ENCODE measurements at places on chromosomes 2 and 18.

DNA sequence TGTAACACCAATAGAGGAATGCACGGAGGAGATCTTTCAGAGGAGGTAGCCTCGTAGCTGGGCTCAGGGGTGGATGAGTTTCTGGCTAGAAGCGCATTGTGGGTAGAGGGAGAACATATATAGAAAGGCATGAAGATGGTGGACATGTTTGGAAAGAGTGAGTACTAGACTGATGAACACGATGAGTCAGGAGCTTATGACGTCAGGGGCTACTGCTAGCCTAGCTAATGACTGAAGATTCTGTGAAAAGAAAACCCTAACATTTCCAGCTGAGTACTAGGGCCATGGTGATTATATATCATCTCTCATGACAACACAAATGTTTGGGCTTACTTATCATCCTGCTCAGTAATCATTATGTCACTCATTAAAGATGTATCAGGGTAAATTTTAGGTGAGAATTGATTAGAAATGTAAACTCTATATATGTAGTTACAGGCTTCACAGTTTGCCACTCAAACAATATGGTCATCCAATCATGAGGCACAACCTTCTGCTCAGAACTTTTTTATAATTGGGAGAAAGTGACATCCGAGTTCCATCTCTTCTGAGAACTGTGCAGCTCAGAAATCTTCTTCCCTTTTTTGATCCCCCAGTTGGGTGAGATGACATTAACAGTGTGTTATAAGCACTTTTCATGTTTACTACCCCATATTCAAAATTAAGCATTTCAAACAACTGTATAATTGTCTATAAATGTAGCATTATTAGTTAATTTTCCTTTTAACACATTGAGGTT is 22.2 kb upstream of the IL1RN start:
- DNase-seq = peak; percentile 48

GRCh38 chr2:229810786-229811185 is 96.4 kb upstream of the DNER start:
- DNase-seq = peak; percentile 4

GRCh38 chr2:100178085-100178788 is 35.8 kb upstream of the AFF3 start:
- DNase-seq = no peak

DNA sequence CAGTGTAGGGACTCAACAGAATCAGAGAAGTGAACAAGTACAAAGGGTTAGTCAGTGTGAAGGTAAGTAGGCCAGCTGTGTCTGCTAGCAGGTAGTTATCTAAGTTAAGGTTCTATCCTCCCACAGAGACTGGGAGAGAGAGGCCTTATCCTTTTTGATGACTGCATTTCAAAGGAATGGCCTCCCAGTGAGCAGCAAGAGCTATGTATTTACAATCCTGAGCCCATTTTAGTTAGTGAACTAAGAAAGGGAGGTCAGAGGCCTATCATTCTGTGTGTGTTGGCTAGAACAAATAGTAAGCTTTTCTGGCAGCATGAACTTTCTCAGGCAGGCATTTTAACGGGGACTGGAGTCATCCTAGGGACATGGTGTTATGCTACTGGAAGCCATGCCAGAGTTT is 182.9 kb downstream of the VWC2L start:
- DNase-seq = peak; percentile 76

- no peak for DNase-seq
These were observed 31.4 kb downstream of the FHOD3 start for GRCh38 chr18:36328916-36329315.

- DNase-seq = peak; percentile 22
These were observed 406.6 kb downstream of the NYAP2 start for GRCh38 chr2:225806105-225806504.

DNA sequence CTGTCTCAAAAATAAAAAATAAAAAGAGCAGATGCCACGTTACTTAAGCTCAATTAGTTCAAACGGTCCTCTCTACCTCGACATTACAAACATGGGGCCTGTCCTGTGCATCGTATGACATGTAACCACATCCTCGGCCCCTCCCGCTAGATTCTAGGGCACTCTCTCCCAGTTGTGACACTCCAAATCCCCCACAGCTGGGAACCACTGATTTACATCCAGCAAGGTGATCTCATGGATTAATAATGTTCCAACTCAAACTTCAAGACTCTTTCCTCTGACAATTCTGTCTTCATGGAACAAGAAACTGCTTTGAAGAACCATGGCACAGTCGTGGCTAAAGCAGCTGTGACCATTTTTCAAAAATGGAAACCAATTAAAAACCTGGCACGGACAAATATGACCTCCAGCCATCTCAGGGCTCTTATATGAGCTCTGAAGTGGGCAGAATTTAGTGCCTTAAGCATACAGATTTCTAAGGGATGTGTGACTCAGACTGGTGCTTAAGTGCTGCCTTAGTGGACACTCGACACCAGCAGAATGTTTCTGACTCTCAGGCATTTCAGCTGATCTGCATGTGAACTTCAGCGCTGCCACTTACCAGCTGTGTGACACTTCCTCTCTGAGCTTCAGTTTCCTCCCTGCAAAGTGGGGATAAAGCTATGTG is 31.7 kb upstream of the ASAP2 start:
- DNase-seq = peak; percentile 72

GRCh38 chr2:85255813-85256594 is 71.8 kb downstream of the TGOLN2 start:
- peak; percentile 87 for DNase-seq

DNA sequence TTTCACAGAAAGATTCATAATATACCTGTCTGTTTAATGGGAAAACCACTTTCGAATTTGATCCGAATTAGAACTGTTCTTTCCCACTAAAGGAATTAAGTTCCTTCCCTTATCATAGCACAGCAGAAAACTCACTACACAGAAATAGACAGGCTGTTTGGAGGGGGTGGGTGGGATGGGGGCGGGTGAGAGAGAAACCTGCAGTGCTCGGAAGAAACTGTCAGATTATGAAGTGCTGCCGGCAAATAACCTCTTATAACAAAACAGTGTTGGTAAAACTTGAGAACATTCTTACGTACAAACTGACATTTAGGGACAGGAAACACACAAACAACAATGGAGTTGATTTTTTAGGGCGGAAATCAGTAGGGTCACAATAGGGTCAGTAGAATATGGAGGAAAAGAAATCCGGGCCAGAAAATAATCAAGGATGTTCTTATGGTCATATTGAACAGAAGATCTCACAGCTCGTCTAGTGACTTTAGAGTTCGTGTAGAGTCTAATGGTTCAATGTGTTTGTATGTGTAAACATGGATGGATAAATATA is 756.0 kb upstream of the LRATD1 start:
- DNase-seq = no peak

DNA sequence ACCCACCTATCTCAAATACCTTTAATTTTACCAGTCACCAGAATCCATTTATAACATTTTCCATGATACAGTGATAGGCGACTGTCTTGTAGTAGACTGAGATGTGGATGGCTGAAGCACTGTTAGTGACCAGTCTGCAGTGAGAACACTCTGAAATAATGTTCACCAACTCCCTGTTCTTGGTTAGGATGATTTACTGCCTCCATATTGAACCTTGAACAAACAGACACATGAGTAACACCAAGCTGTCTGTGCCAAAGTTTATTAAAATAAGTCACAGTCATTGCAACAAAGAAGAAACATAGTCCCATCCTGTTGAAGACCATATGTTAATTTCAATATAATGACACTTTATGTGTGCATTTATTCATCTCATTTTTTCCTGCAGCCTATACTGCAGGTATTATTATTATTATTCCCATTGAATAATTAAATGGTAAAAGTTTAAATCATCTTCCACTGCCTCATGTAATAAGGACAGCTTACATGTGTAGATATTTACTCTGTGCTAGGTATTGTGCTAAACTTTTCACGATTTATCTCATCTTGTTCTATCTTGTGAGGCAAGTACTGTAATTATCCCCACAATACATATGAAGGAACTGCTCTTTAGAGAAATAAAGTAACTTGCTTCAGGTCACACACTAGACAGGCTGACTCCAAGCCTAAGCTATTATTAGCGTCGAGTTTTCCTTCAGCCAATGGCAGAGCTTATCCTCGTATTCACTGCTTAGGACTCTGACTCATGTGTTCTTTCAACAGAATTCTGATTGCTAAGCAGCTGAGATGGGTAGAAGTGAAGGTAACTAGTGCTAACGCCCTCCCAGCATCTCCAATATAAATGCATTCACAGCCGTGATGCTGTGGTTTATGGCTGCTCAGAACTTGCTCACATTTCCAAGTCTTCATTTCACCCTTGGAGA is 62.5 kb downstream of the ONECUT2 start:
- DNase-seq = peak; percentile 1

DNA sequence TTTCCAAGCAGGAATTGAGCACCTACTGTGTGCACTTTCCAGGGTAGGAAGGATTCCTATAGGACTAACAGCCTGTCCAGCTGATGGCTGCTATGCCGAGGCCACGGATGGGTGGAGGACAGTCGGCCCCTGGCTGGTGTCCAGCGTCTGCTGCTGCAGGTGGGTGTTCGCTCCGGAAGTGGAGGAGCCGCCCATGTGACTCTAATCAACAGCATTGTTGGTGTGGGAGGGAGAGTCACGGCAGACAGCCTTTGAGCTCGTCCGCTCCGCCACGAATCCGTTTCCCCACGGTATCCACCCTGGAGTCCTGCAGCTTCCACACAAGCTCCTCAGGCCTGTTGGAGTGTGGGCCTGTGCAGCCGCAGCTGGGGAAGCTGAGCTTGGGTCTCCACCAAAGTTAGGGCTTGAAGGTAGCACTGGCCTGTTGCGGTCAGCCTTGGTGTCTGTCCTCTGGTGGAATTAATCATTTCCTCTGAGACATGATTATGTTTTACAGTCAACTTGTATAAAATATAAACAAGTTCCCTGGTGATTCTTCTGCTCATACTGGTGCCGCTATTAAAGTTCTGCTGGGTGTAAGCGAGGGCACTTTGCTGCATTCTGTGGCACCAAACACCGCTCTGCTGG is 185.9 kb upstream of the TPO start:
- DNase-seq = no peak

DNA sequence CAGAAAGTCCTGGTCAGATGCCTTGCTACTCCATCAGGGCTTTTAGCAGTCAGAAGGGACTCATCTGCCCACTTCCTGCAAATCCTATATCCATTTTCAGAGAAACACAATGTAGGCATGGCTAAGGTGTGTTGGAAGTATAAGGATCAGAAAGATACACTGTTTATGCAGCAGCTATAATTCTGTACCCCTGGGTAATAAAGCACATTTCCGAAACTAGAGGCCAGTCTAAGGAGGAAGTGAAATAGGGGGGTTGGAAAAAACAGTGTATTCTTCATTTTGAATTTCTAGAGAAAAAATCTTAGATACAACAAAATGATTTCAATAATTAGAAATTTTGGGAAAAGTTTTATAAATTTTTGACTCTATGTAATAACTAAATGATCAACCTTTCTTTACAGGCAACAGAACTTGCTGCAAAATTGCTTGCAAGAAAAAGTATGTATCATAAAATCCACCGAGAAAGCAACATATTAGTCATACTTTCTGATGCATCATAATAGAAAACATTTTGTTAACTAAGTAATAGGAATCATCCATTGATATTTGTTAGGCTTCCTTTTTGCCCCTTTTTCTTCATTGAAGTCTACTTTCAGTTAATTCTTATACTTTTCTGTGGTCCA is 47.4 kb downstream of the FSIP2 start:
- DNase-seq = no peak

GRCh38 chr2:38213619-38214167 is 137.7 kb upstream of the CYP1B1 start:
- DNase-seq = no peak

- DNase-seq = no peak
These were observed 1.1 kb downstream of the DCC start for GRCh38 chr18:52341103-52341432.

- DNase-seq = peak; percentile 14
These were observed 267.6 kb downstream of the SRBD1 start for GRCh38 chr2:45343251-45344017.

- DNase-seq = no peak
These were observed 13.9 kb upstream of the ST8SIA5 start for GRCh38 chr18:46770708-46771107.

- DNase-seq = peak; percentile 14
These were observed 63.9 kb upstream of the TANK start for GRCh38 chr2:161096336-161096735.

GRCh38 chr2:237966250-237966564 is 607 bp upstream of the UBE2F start:
- no peak for DNase-seq

DNA sequence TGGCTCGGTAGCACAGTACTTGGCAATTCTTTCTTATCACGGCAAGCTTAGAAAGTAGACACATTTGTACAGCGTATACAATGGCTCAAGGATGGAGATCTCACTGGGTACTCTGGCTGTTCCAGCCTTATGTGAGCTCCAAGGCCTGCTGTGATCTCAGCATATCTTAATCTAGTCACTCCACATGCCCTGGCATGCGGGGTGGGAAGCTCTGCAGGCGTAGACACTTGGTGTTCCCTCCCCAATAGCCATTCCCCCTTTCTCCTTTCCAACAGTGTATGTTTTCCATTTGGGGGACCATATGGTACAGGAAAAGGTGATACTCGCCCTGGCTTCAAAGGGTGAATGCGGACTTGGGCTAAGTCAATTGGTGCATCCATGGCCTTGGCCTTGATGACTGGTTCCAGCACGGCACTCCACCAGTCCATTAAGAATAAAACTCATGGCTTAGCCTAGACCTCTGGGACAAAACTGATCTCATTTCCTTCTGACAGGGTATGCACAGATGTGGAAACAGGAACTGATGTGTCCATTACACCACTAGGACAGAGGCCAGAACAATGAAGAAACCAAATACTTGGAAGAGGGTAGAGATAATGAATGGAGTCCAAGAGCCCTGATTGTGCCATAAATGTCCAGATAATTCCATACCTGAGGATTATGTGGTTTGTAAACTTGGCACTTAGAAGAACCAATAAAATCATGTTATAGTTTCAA is 28.4 kb downstream of the TGIF1 start:
- DNase-seq = no peak

- peak; percentile 71 for DNase-seq
These were observed 121.8 kb upstream of the EPAS1 start for GRCh38 chr2:46175419-46175818.

GRCh38 chr2:242052421-242052820 is 182.9 kb downstream of the RTP5 start:
- no peak for DNase-seq

GRCh38 chr2:26615860-26616705 is 25.1 kb downstream of the CIB4 start:
- no peak for DNase-seq

GRCh38 chr2:241211276-241211675 is 22.8 kb downstream of the ANO7 start:
- no peak for DNase-seq

Measured in fibroblast of skin of abdomen (primary cell).